ENCODE measurements at places on chromosomes 7 and 10.

GRCh38 chr7:156177422-156178055 is 365.3 kb upstream of the SHH start:
- no peak for DNase-seq

- no peak for DNase-seq
Measured at GRCh38 chr10:21293518-21294356, 231.7 kb downstream of the SKIDA1 start.

- no peak for DNase-seq
Measured at GRCh38 chr7:156818133-156818532, 74.8 kb downstream of the LMBR1 start.

DNA sequence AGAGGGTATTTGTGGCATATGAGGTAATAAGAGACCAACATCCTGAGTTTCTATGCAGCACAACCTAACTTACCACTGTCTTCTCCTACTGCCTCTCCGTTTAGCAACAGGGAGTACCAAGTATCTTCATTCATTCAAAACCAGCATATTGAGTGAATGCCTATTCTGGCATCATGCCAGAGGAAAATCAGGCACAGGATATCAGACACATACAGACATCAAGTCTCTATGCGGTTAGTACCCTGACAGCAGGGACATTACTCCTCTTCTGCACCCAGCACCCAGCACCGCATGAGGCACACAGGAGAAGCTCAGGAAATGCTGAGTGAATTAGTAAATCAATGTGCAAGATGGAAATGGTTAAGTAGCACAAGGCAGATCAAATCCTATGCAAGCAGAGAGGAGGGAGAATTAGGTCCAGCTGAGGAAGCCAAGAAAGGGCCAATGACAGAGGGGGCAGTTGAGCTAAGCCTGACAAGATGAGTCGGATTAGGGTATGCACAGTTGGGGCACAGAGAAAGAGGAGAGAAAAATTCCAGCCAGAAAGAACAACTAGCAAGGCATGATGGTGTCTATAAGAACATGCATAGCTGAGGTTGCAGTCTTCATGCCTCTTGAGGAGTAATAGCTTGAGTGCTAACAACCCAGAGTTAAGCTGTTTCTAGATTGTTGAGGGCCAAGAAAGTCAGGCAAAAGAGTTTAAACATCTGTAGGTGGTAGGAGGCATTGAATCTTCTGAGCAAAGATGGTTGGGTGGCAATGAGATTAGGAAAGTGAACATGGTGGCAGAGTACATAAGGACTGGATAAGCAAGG is 146.0 kb downstream of the PLXNA4 start:
- DNase-seq: no peak
